ENCODE measurements at places on chromosomes 3 and 15.

DNA sequence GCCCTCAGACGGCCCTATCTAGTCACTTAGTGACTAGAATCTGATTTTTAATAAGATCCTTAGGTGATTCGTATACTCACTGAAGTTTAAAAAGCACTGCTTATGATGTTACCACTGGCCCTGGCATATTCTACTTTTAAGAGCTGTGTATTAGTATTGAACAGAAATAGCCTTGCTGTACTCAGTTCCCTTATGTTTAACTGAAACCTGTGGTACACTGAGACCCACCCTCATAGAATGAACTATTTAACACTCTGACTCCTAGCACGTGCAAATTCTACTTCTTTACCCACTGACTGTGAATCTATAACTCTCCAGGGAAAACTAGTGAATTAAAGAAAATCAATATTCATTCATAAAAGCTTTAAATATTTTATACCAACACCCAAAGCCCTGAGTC, 108.9 kb downstream of the CCNL1 start:
- DNase-seq: no peak

- no peak for DNase-seq
Measured at GRCh38 chr3:157312376-157312745, 124.3 kb upstream of the PTX3 start.

GRCh38 chr15:60407415-60407805, 9.6 kb upstream of the ANXA2 start:
- DNase-seq: peak; percentile 63

GRCh38 chr15:53218666-53219580, 428.8 kb upstream of the ONECUT1 start:
- no peak for DNase-seq

GRCh38 chr3:24192469-24193056, 247.5 kb downstream of the NR1D2 start:
- no peak for DNase-seq

GRCh38 chr3:59481776-59482400, 432.1 kb upstream of the CFAP20DC start:
- no peak for DNase-seq

DNA sequence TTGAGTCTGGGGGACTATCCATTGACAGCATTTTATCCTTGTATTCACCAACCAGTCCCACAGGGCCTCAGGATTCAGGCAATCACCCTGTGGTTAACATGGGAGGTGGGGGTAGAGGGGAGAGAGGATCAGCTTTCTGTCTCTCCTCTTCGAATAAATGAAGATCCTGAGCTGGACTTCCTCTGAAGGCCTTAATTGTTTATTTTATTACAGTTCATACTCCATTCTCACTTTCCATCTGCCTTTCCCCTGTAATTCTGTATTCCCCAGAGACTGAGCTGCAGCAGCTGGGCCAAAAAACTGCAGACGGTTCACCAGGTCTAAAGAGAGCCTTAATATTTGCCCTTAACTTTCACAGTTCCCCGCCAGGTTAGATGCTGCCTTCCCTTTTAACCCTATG, 11.9 kb downstream of the TAGLN3 start:
- no peak for DNase-seq

- peak; percentile 78 for DNase-seq
Measured at GRCh38 chr3:110881069-110881468, 190.5 kb upstream of the NECTIN3 start.

DNA sequence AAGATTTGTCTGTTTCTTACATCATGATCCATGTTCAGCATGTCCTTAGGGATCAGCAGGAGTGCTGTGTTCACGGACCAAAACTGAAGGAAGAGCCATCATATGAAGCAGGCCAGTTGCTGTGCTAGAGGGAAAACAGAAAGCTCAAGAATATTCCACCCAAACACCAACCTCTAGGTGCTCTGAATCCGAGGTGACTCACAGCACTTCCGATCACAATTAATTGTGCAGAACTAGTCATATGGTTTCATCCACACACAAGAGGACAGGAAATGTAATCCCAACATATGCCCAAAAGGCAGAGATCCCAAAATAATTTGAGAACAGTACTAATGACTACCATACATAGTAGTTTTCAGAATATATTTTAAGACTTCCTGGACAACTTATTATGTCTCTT, 257.9 kb upstream of the KCNH8 start:
- no peak for DNase-seq

DNA sequence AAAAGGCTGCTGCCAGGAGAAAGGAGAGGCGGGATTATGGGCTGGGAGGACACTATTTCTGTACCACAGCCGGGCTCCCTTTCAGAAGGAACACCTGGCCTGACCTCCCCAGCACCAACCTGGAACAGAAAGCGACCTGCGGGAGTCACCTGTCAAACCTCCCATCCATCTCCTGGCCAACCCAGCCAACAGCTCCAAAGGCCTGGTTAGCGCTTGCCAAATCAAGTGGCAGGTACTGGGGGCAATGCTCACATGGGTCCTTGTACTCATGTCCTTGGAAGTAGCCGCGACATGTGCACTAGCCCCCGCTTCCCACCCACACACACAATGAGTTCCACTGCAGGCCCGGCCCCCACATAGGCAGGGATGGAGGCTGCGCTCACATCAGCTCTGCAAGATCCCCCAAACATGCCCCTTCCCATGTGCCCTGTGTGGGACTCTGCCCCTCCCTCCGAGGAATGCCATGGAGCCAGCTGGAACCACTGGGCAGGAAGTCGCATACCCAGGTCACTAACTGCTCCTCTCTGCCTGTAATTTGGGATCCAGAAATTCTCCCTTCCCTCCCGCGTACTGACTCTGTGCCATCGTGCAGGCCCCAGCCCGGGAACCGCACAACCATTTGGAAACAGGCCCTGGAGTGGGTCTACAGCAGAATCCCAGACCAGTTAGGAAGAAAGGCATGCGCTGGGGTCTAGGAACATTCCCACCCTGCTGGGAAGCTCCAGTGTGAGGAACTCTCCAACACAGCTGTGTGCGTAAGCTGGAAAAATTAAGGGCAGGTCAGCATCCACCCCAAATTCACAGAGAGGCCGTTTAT, 98.9 kb downstream of the LRIG1 start:
- no peak for DNase-seq

DNA sequence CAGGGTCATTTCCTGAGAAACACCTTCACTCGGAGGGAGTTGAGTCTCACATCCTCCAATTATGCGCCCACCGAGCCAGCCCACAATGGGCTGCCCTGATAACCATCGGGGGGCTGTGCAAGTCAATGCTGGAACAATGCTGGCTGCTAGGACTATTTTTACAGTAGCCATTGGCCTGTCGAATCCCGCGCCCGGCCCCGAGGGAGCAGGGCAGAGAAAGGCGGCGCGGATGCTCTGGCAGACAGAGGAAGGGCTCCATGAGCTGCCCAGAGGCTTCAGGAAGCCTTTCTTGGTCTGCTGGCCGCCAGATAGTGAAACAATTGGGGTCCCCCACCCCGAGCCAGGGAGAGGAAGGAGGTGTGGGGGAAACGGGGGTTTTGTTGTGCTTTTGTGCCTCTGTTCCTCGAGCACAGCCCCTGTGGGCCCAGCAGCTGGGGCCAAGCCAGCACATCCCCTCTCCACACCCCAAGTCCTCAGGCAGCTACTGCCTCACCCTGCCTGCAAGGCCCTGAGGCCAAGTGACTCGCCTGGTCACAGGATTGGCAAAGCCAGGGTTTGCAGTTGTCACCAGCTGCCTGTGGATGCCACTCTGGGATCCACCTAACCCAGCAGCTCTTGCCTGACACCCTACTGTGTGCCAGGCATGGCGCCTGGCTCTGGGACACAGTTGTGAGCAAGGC, 39.0 kb downstream of the SLC6A6 start:
- no peak for DNase-seq

DNA sequence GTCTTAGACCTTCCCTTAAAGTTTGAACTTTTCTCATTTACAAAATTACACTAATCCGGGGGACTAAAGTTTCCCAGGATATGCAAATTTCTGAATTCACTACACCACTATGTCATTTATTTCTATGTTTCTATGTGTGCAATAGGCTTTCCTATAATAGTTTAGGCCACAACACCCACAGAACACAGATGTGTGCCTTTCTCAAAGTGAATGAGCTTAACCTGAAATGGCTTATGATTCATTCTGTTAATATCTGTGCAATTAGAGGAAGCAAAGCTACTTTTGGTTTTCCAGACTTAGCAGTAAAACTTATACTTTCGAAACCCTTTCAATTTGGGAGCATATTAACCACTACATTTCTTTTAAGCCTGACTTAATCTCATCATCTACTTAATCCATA, 748.1 kb downstream of the GBE1 start:
- no peak for DNase-seq

DNA sequence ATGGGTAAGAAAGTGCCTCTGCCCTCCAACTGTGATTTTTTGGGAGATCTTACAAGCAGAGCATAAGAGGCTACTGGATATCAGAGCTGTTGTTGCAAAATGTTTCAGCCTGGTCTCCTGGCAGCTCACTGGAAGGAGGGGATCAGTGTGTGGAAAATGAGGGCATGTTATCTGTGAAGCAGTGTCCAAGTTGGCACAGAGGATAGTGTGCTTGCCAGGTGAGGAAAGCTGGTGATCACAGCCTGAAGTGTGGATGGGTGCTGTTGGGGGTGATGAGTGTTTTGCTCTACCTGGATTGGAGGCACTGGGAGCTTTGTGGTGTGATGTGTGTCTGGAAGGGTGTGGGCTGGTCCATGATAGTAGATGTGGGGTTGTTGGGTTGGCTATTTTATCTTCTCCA, 69.3 kb downstream of the MCTP2 start:
- DNase-seq: no peak

GRCh38 chr15:98155356-98155755, 194.9 kb downstream of the ARRDC4 start:
- no peak for DNase-seq

- no peak for DNase-seq
Measured at GRCh38 chr3:177141471-177141870, 55.8 kb downstream of the TBL1XR1 start.

DNA sequence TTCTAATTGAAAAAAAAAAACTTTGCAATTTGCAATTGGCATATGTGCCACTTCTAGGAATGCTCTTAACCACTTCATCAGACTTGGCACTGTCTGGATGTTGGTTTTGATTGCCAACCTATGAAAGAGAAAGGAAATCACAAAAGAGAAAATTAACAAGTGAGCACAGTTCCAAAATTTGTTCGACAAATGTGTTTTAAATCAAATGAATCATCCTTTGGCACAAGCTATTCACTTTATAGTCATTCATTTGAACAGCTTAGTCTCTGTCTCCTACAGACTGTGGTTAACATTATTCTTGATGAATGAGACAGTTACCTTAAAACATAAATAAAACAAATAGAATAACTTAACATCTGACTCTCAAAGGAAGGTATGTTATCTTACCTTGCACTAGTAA, 265.0 kb downstream of the EPHA3 start:
- no peak for DNase-seq

DNA sequence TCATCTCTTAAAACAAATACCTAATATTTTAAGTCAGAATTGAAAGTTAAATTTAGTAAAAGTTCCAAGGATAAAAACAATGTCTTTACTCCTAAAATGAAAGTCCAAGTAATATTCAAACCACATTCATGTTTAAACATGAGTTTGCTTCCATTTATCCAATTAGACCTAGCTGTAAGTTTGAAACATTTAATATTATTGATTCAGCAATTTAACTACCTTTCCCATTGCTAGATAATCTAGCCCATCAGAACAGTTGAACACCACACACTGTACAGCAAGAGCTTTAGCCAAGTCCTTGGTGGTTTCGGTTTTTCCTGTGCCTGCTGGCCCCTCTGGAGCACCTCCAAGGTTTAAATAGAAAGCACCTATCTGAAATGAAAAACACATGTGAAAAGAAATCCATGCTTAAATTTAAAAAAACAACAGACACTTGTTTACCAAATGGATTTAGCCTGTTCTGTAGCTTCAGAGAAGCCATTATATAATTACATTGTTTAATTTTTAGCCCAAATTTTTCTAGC, 97.8 kb downstream of the DNAH12 start:
- peak; percentile 26 for DNase-seq

DNA sequence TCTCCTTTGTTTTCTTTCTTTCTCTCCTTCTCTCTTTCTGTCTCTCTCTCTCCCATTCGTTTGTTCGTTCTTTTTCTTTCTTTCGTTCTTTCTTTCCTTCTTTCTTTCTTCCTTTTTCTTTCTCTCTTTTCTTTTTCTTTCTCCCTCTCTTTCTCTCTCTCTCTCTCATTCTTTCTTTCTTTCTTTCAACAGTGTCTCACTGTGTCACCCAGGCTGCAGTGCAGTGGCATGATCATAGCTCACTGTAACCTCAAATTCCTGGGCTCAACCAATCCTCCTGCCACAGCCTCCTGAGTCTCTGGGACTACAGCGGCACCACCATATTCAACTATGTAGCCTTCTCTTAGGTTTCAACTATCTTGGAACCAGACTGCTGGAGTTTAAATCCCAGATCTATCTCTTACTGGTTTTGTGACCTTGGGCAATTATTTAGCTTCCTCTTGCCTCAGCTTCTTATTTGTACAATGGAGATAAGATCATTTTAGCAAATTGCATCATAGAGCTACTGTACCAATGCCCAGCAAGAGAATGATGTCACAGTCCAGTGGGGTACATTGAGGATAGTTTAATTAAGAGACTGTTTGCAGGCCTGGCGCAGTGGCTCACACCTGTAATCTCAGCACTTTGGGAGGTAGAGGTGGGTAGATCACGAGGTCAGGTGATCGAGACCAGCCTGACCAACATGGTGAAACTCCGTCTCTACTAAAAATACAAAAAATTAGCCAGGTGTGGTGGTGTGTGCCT, 27.3 kb upstream of the PARL start:
- DNase-seq: no peak

GRCh38 chr15:69536726-69537512, 84.3 kb downstream of the RPLP1 start:
- no peak for DNase-seq

GRCh38 chr3:116000311-116000710, 377.0 kb downstream of the GAP43 start:
- peak; percentile 90 for DNase-seq

GRCh38 chr15:39499042-39499441, 81.8 kb upstream of the THBS1 start:
- DNase-seq: no peak

- DNase-seq: no peak
Measured at GRCh38 chr3:94935738-94936580, 873.1 kb downstream of the NSUN3 start.

DNA sequence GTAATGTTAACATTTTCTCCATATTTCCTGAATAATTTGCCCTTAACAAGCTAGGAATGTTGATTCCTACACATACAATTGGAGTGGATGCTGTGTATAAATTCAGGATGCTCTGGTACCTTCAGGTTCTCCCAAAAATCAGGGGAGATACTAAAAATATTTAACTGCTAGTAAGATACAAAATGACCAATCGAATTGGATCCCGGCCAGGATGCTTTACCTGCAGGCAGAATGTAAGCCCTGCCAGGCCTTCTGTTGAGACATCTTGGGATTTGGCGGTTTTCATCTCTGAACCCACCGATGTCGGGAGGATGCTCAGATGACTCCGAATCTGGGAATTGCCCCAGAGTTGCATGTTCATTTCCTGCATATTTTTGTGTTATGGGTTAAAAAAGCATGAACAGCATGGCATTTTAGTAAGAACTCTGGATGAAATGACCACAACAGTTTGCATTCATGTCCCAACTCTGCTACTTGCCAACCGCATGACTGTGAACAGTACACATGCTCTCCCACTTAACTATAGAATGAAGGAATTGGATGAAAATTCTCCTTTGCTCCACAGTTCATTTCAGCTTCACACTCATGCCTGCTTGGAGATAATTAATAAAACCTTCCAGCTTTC, 241.4 kb upstream of the TBL1XR1 start:
- DNase-seq: no peak

GRCh38 chr3:113890256-113890900, 51.8 kb downstream of the GRAMD1C start:
- DNase-seq: no peak

Measured in ACHN (cell line).